ENCODE measurements at places on chromosomes 6 and 20. TPM values are rescaled to one million over a fixed set of nuclear protein-coding genes. Genes with fewer than 3 reads are reported as not detected.

DNA sequence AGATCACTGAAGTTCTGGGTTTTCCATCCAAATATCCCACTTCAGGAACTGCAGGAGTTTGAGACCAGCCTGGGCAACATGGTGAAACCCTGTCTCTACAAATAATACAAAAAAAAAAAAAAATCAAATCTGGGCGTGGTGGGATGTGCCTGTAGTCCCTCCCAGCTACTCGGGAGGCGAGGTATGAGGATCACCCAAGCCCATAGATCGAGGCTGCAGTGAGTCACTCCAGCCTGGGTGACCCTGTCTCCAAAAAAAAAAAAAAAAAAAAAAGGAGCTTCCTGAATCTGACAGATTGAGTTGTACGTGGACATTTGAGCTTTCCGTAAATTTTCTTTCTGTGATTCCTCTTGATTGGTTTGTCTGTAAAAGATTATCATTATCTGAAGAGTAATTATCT is 55.6 kb downstream of the TULP4 start:
- no peak overlapping the region for H3K27ac ChIP-seq
- H3K4me3 ChIP-seq, result no peak overlapping the region
- no peaks in the 10 kb centered on the region for H3K27me3 ChIP-seq
- H3K4me1 ChIP-seq, result no peaks in the 10 kb centered on the region

GRCh38 chr6:137641474-137642077 is 147.4 kb upstream of the OLIG3 start:
- H3K4me1 ChIP-seq, result peaks cover 20% of the 10 kb centered on the region
- H3K36me3 ChIP-seq, result no peaks in the 10 kb centered on the region
- H3K27me3 ChIP-seq, result no peaks in the 10 kb centered on the region

- no peaks in the 10 kb centered on the region for H3K36me3 ChIP-seq
- H3K4me1 ChIP-seq, result no peaks in the 10 kb centered on the region
- DNase-seq, result no peak
- H3K4me3 ChIP-seq, result no peak overlapping the region
- no peaks in the 10 kb centered on the region for H3K27me3 ChIP-seq
Observed at GRCh38 chr20:20699144-20699543, 13.3 kb downstream of the RALGAPA2 start.

- H3K27me3 ChIP-seq, result no peaks in the 10 kb centered on the region
- no peak overlapping the region for H3K4me3 ChIP-seq
- DNase-seq, result no peak
- no peaks in the 10 kb centered on the region for H3K4me1 ChIP-seq
Observed at GRCh38 chr6:157406661-157407060, 25.7 kb downstream of the ZDHHC14 start.

- H3K36me3 ChIP-seq, result no peaks in the 10 kb centered on the region
- H3K4me3 ChIP-seq, result no peak overlapping the region
- no peak overlapping the region for H3K27ac ChIP-seq
- no peaks in the 10 kb centered on the region for H3K27me3 ChIP-seq
- no peak for DNase-seq
Observed at GRCh38 chr6:34554291-34555006, 1.7 kb downstream of the SPDEF start.

- DNase-seq, result no peak
- H3K4me1 ChIP-seq, result no peaks in the 10 kb centered on the region
- H3K36me3 ChIP-seq, result no peaks in the 10 kb centered on the region
- no peak overlapping the region for H3K27ac ChIP-seq
- no peaks in the 10 kb centered on the region for H3K27me3 ChIP-seq
Observed at GRCh38 chr6:5112066-5112799, 27.1 kb downstream of the PPP1R3G start.

GRCh38 chr6:34142061-34142998 is 3.6 kb downstream of the GRM4 start:
- peaks cover 1% of the 10 kb centered on the region for H3K27me3 ChIP-seq
- no peaks in the 10 kb centered on the region for H3K36me3 ChIP-seq
- H3K4me1 ChIP-seq, result peaks cover 10% of the 10 kb centered on the region
- no peak overlapping the region for H3K27ac ChIP-seq
- no peak for DNase-seq

GRCh38 chr6:4008324-4009047 is 70.5 kb downstream of the FAM217A start:
- no peaks in the 10 kb centered on the region for H3K36me3 ChIP-seq
- H3K4me1 ChIP-seq, result peaks cover 7% of the 10 kb centered on the region
- no peak overlapping the region for H3K27ac ChIP-seq

- no peak overlapping the region for H3K4me3 ChIP-seq
- no peaks in the 10 kb centered on the region for H3K36me3 ChIP-seq
- peaks cover 3% of the 10 kb centered on the region for H3K27me3 ChIP-seq
- no peak overlapping the region for H3K27ac ChIP-seq
- DNase-seq, result no peak
- no peaks in the 10 kb centered on the region for H3K4me1 ChIP-seq
Observed at GRCh38 chr20:57879779-57880570, 170.2 kb upstream of the PMEPA1 start.

- H3K36me3 ChIP-seq, result no peaks in the 10 kb centered on the region
- no peaks in the 10 kb centered on the region for H3K4me1 ChIP-seq
- H3K27me3 ChIP-seq, result no peaks in the 10 kb centered on the region
- H3K27ac ChIP-seq, result no peak overlapping the region
- no peak for DNase-seq
- H3K4me3 ChIP-seq, result no peak overlapping the region
Observed at GRCh38 chr6:17886891-17887290, 100.5 kb downstream of the KIF13A start.

Gene CAGE1
- 0.26 TPM for total RNA-seq

Gene OR2H1
- not detected for total RNA-seq

Gene OR2J3
- not detected for total RNA-seq

Gene PSMB9
- not detected for total RNA-seq
